Osteoblast (primary cell): ENCODE measurements at places on chromosomes 4 and X. TPM values are rescaled to one million over a fixed set of nuclear protein-coding genes. Genes with fewer than 3 reads are reported as not detected.

Gene SMARCAD1
- 38.7 and 41.3 TPM in 2 replicates for total RNA-seq

Gene MAGEC1
- total RNA-seq: not detected in 2 replicates

Gene TMPRSS11D
- total RNA-seq: not detected in 2 replicates

Gene ETFDH
- total RNA-seq: 29.0 and 29.2 TPM in 2 replicates

Gene TAF7L
- 0.29 and 0.36 TPM in 2 replicates for total RNA-seq

Gene DKK2
- under 0.01 TPM in 1 of 2 replicates, not detected in the other for total RNA-seq

Gene CT45A1
- not detected in 2 replicates for total RNA-seq

Gene SHISA3
- total RNA-seq: not detected in 2 replicates

Gene ATP1B4
- not detected in 2 replicates for total RNA-seq

Gene INPP4B
- 11.6 and 15.6 TPM in 2 replicates for total RNA-seq

Gene ARHGAP10
- 31.5 and 32.7 TPM in 2 replicates for total RNA-seq

Gene CTAG1A
- not detected in 2 replicates for total RNA-seq
